ENCODE measurements at places on chromosomes 2 and 18.

DNA sequence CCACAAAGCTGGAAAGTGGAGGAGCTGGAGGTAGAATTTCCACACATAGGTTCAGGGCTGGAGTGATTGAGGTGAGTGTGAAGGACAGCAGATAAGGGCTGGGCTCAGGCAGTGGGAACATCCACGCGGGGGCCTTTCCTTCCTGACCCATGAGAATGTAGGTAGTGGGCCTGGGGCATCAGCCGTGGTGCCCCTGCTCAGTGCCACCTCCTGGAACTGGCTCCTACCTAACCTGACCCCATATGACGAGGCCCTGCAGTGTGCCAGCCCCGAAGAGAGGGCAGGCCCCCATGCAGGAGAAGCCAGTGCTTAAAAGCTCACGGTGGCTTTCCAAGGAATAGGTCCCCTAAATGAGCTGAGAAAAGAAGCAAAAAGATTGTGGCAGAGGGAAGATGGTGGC is 66.2 kb downstream of the HS6ST1 start:
- DNase-seq: no peak

DNA sequence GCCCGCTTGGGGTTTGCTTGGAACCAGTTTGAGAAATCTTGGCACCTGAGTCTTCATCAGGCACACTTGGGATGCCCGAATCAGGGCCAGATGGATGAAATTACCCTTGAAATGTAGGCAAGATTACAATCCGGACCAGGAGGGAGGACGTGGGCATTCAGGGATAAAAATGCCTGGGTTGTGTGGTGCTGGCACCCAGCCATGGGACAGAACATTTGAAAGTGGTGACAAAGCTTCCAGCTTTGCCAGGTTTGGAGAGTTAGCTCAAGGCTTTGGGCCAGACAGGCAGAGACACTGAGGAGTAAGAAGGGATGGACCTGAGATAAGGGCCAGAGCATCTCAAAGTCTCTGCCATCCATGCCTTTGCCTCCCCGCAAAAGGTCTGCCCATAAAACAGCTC is 182.2 kb downstream of the TTC32 start:
- DNase-seq: no peak

DNA sequence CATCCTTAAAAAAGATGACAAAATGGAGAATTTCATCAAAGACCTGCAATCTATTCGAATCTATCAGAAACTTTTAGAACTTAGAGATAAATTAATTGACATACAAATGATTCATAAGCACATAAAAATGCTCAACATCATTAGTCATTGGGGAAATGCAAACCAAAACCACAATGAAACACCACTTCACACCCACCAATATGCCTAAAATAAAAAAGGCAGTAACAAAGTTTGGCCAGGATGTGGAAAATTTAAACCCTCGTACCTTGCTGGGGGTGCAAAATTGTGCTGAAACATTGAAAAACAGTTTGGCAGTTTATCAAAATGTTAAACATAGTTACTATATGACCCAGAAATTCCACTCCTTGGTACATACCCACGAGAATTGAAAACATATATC is 11.5 kb upstream of the EIF2AK3 start:
- no peak for DNase-seq

- DNase-seq: no peak
These were observed 59.4 kb downstream of the AGAP1 start for GRCh38 chr2:235553291-235553690.

DNA sequence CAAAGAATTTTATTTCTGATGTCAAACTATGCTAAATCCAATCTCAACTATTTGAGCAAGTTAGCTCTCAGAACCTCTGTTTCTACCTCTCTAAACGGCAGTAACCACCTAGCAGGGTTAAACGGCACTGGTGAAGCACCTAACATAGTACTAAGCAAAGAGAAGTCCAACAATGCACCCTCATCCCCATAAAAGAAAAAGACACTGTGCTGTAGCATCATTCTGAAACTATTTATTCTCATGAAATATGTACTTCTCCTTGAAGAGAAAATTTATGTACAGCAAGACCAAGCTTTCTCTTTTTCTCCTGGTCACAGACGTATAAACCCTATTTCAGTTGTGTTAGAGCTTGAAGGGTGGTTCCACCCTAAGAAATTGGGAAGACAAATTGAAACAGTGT is 4.8 kb downstream of the MEX3C start:
- DNase-seq: no peak

GRCh38 chr18:78049281-78049680 is 799.6 kb downstream of the GALR1 start:
- no peak for DNase-seq

GRCh38 chr2:144402251-144402650 is 117.7 kb downstream of the ZEB2 start:
- DNase-seq: no peak

DNA sequence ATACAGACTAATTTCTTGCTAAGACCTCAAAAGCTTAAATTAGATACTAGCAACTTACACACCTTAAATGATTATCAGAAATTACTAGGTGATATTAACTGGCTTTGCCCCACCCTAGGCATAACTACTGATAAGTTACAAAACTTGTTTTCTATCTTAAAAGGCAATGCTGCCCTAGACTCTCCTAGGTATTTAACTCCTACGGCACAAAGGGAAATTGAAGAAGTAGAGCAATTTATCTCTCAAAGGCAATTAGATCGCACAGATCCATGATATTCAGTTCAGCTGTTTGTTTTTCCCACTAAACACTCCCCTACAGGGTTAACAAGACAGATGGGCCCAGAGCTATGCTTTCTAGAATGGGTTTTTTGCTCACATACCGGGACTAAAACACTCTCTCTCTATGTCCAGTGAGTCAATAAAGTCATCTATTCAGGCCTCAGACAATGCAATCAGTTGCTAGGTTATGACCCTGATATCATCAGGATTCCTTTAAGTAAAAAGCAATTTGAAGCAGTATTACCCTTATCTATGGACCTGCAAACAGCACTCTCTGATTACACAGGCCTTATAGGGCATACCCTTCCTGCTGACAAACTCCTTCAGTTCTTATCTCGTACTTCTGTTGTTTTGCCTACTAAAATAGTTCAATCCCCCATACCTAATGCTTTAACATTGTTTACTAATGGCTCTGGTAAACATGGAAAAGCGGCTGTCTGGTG is 14.3 kb downstream of the MAP3K2 start:
- DNase-seq: no peak

- DNase-seq: no peak
These were observed 150.0 kb upstream of the GALNT5 start for GRCh38 chr2:157107460-157107859.

- DNase-seq: no peak
These were observed 550.8 kb upstream of the ZNF804A start for GRCh38 chr2:184047536-184047935.

DNA sequence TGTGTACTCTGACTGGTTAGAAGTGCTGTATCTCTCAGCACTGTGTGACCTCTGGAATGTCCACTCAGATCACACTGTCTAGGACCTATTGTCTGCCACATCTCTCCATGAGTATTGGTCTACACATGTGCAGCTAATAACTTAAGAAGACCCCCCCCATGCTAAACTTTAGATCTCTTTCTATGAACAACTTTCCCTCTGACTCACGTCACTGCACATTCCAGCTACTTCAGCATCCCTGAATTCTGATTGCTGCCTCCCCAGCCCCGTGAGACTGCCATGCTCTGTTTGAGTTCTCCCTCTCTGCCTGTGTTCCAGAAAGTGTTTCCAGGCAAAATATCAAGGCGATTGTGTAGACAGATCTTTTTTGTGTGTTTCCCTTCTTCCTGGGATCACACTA is 41.8 kb downstream of the RAPGEF4 start:
- DNase-seq: no peak

- DNase-seq: no peak
These were observed 764.3 kb downstream of the METTL4 start for GRCh38 chr18:1806884-1807615.

DNA sequence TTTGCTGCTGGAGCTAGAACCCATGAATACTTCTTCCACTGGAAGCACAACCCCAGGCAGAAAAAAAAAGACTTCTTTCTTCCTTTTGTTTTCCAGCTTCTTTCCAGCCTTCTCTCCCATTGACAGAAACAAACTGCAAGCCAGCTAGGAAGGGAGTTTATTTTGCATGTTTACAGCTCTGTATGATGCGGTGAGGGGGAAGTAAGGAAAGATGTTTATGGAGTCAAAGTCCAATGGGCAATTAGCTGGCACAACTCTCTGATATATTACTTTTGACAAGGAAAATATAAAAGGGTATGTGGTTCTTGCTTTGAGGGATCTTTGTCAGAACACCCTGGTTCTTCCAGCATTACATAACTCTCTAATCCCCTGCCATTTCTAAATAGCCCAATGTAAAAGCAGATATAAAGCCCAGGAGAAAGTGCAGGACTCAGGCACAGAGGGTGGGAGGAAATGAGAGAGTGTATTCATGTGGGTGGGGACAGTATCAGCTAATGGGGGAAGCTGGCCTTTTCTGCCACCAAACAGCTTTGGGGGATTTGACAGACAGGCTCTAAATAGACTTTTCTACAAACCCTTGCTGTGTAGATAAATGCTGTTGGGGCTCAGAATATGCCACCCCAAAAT is 9.3 kb upstream of the NMS start:
- no peak for DNase-seq

Data from activated CD8-positive, alpha-beta memory T cell treated with anti-CD3 and anti-CD28 coated beads for 48 hours (primary cell).